ENCODE measurements at places on chromosomes 7 and 10. TPM values are rescaled to one million over a fixed set of nuclear protein-coding genes. Genes with fewer than 3 reads are reported as not detected.

KNDC1 gene
- total RNA-seq: 3.2 TPM

CCL26 gene
- 7.8 TPM for total RNA-seq

FAM25A gene
- not detected for total RNA-seq

FKBP14 gene
- 10.6 TPM for total RNA-seq

ADRA2A gene
- total RNA-seq: 0.04 TPM

Data from A549 treated with DMSO at 1 μM for 4 hours (cell line).